ENCODE measurements at places on chromosomes 4 and X. TPM values are rescaled to one million over a fixed set of nuclear protein-coding genes. Genes with fewer than 3 reads are reported as not detected.

- no peak overlapping the region for H3K4me3 ChIP-seq
- no peaks in the 10 kb centered on the region for H3K27me3 ChIP-seq
- no peak overlapping the region for H3K27ac ChIP-seq
These were observed 51.0 kb upstream of the WDR17 start for GRCh38 chr4:176014583-176015108.

- H3K36me3 ChIP-seq: no peaks in the 10 kb centered on the region
- no peak overlapping the region for H3K4me3 ChIP-seq
- no peak for DNase-seq
- H3K4me1 ChIP-seq: no peaks in the 10 kb centered on the region
- no peaks in the 10 kb centered on the region for H3K27me3 ChIP-seq
These were observed 7.8 kb upstream of the HPSE start for GRCh38 chr4:83342476-83342875.

- no peak overlapping the region for H3K4me3 ChIP-seq
- H3K36me3 ChIP-seq: no peaks in the 10 kb centered on the region
- H3K4me1 ChIP-seq: no peaks in the 10 kb centered on the region
- H3K27me3 ChIP-seq: no peaks in the 10 kb centered on the region
These were observed 71.7 kb downstream of the IDS start for GRCh38 chrX:149433451-149433850.

- no peaks in the 10 kb centered on the region for H3K27me3 ChIP-seq
- no peak overlapping the region for H3K4me3 ChIP-seq
- H3K36me3 ChIP-seq: no peaks in the 10 kb centered on the region
- H3K4me1 ChIP-seq: peaks cover 2% of the 10 kb centered on the region
- no peak overlapping the region for H3K27ac ChIP-seq
- no peak for DNase-seq
These were observed 38.0 kb upstream of the GPR78 start for GRCh38 chr4:8541981-8542715.

DNA sequence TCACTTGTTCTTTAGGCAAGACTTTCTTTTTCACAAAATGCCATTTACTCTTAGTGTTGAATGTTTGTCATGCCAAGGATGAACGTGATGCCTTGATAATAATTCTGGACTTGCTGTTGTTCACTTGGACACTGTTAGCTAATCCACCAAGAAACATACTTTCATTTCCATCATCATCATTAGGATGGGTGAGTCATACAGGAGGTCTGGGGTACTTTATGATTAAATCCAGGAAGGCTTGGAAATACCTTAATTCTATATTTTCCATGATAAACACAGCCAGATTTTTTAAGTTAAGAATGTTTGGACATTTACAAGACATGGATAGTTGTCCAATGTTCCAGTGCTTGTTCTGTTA is 260.7 kb upstream of the GIMD1 start:
- no peaks in the 10 kb centered on the region for H3K27me3 ChIP-seq
- H3K36me3 ChIP-seq: no peaks in the 10 kb centered on the region
- DNase-seq: no peak
- no peak overlapping the region for H3K27ac ChIP-seq
- H3K4me1 ChIP-seq: no peaks in the 10 kb centered on the region

DNA sequence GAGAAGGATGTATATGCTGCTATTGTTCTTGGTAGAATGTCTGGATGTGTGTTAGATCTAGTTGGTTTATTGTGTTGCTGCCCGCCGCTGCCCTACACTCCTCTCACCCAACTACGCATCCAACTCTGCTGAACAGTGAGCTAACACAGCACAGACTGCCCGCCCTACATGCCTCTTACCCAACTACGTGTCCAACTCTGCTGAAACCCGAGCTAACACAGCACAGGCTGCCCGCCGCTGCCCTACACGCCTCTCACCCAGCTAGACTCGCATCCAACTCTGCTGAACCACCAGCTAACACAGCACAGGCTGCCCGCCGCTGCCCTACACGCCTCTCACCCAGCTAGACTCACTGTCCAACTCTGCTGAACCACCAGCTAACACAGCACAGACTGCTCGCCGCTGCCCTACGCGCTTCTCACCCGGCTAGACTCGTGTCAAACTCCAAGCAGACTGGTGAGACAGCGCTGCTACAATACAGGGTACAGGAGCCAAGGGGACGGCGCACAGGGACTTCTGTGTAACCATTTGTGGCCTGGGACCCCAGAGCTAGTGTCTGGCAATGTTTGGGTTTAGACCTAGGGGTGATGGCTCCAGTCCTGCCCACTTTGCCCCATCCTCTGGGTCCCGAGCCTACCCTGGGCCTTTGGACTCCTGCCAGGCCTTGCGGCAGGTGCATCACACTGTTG is 11.6 kb upstream of the CTBP1 start:
- H3K27ac ChIP-seq: no peak overlapping the region
- no peak overlapping the region for H3K4me3 ChIP-seq
- no peak for DNase-seq
- no peaks in the 10 kb centered on the region for H3K4me1 ChIP-seq
- no peaks in the 10 kb centered on the region for H3K27me3 ChIP-seq

DNA sequence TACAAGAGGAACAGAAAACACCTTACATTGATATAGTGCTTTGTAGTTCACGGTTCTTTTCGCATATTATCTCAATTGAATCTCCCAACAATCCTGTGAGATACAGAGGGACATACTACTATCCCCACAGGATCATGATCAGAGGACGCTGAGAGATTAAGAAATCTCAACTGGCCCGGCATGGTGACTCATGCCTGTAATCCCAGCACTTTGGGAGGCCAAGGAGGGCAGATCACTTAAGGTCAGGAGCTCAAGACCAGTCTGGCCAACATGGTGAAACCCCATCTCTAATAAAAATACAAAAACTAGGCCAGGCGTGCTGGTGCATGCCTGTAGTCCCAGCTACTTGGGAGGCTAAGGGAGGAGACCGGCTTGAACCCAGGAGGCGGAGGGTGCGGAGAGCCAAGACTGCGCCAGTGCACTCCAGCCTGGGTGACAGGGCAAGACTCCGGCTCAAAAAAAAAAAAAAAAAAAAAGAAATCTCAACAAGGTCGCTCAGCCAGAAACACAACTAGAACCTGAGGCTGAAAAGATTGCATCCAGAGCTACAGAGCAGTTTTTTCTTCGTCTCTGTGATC is 7.4 kb downstream of the APOO start:
- no peaks in the 10 kb centered on the region for H3K27me3 ChIP-seq
- H3K4me1 ChIP-seq: peaks cover 56% of the 10 kb centered on the region
- DNase-seq: no peak
- peak overlapping the region; percentile 62 for H3K27ac ChIP-seq
- H3K36me3 ChIP-seq: no peaks in the 10 kb centered on the region

GRCh38 chr4:173074501-173074946 is 94.1 kb upstream of the GALNT7 start:
- no peak overlapping the region for H3K4me3 ChIP-seq
- H3K27ac ChIP-seq: no peak overlapping the region
- no peaks in the 10 kb centered on the region for H3K36me3 ChIP-seq
- DNase-seq: no peak
- H3K4me1 ChIP-seq: peaks cover 34% of the 10 kb centered on the region
- no peaks in the 10 kb centered on the region for H3K27me3 ChIP-seq

DNA sequence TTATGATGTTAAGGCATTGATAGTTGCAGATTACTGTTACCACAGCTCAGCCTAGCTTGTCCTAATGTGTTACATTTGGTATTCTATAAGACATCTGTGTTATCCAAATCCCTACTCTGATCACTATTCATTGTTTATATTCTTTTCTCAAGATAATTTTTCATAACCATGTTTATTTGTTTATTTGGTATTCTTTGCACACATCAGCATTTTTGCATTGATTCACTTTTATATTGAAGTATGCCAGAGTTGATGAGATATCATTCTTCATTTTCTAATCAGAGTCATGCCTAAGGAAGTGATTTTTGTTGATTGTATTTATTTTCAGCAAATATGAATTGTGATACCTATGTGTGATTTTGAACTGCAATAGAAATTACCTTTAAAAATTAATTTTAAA is 61.2 kb upstream of the PDHA2 start:
- H3K4me3 ChIP-seq: no peak overlapping the region
- no peaks in the 10 kb centered on the region for H3K4me1 ChIP-seq
- no peaks in the 10 kb centered on the region for H3K36me3 ChIP-seq
- H3K27ac ChIP-seq: no peak overlapping the region
- H3K27me3 ChIP-seq: no peaks in the 10 kb centered on the region

DNA sequence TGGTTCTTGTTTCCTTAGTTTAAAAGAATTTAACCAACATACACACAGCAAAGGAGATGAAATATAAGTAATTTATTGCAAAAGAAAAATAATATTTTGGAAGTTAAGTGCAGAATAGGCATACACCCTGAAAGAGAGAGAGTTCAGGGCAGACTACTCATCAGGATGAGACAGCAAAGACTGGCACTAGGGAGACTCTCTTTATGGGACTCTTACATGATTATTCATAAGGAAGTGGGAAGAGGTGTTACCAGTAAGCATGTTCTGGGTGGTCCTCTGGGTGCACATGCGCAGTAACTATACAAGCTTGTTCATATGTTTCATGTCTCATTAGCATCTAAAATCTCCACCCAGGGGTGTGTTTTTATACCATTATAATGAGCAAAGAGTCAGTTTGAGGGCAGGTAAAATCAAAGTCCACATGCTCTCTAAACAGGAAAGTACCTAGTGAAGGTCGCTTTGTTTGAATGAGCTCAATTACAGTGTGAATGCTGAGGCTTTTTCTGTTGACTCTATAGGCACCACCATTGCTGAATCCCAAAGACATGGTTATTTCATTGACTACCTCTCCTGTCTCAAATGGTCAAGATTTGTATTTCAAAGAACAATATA is 38.2 kb upstream of the PRDM5 start:
- no peaks in the 10 kb centered on the region for H3K27me3 ChIP-seq
- H3K27ac ChIP-seq: no peak overlapping the region
- H3K4me3 ChIP-seq: no peak overlapping the region
- no peak for DNase-seq

DNA sequence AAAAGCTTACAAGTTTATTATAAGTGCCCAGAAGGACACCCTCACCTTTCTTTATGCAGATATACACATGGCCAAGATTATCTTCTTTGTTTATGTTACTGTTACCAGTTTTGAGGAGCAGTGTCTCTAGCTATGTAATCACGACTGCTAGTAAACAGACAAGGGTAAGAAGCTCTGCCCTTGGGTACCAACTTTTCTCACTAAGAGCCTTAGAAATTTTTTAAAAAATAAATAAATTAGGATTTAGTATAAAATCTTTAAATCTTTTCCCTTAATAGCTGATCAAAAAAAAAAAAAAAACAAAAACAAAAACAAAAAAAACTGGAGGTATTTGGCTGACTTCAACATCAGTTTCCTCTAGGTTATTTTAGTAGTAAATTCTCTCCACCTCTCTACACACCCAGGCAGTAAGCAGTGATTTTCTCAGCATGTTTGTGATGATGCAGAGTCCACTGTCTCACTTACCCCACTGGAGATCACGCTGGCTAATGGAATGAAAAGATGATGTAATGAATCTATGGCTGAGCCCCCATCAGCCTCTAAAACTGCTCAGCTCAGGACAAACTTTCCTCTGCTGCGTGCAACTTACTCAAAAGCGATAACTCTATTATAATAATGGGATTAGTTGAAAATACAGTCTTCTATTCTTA is 125.9 kb downstream of the FRYL start:
- no peak overlapping the region for H3K27ac ChIP-seq
- no peaks in the 10 kb centered on the region for H3K4me1 ChIP-seq
- no peak overlapping the region for H3K4me3 ChIP-seq

- no peaks in the 10 kb centered on the region for H3K27me3 ChIP-seq
- no peak overlapping the region for H3K27ac ChIP-seq
- no peaks in the 10 kb centered on the region for H3K36me3 ChIP-seq
- no peak for DNase-seq
- H3K4me3 ChIP-seq: no peak overlapping the region
These were observed 567.7 kb downstream of the KCNIP4 start for GRCh38 chr4:21380861-21381260.

DNA sequence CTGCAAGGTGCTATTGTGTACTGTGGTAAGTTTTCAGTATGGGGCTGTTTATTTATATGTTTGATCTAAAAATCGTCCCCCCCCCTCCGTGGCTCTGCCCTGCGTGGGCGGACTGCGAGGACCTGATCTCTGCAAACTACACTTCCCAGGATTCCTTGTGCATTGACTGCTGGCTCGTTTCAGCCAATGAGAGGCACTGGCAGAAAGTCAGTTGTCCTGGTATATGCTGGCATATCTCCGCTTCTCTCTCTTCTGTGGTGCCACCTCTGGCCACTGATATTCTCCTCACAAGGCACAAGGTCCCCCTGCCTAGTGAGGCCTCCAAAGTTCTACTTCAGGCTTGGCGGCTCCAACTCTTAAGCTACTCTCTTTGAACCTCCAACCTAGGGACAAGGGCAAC is 168.8 kb upstream of the ZFP42 start:
- H3K27me3 ChIP-seq: no peaks in the 10 kb centered on the region
- H3K4me1 ChIP-seq: no peaks in the 10 kb centered on the region
- H3K27ac ChIP-seq: no peak overlapping the region

DNA sequence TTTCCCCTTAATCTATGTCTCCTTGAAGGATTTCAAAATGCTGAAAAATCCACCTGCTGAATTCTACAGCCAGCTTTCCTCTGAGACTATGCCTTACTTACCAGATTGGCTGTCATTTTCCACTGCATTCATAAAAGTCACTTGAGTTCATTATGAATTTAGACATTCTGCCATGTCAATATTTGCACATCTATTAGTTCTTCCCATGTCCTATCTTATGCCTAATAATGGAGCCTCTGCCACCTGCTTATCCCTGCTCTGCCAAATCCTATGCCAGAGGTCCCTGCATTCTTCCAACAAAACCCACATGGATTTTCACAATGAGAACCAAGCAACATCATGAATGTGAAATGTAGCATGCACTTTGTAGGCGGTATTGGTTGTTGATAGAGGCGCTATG is 42.6 kb downstream of the GASK1B start:
- H3K4me1 ChIP-seq: no peaks in the 10 kb centered on the region
- no peak overlapping the region for H3K27ac ChIP-seq
- no peak overlapping the region for H3K4me3 ChIP-seq
- no peaks in the 10 kb centered on the region for H3K36me3 ChIP-seq
- no peak for DNase-seq

GRCh38 chr4:123977641-123978081 is 581.1 kb downstream of the SPRY1 start:
- no peak for DNase-seq
- H3K27ac ChIP-seq: no peak overlapping the region
- no peaks in the 10 kb centered on the region for H3K27me3 ChIP-seq
- peaks cover 26% of the 10 kb centered on the region for H3K4me1 ChIP-seq

DNA sequence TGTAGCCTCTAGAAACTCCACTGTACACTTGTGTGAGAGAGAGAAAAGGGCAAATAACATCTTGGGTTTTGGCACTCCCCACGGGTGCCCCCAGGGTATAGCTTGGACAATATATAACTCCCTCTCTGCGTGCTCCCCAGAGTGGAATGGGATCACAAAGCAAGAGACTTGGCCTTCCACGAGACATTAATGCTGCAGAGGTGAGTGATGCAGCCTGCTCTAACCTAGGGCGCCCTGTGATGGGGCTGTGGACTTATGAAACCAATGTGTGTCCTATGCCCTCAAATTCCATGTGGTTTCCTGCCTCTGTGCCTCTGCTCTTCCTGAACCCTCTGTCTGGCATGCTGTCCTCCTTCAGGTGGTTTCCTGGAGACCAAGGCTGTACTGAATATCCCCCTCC is 22.0 kb upstream of the FAM9C start:
- H3K27ac ChIP-seq: no peak overlapping the region
- no peaks in the 10 kb centered on the region for H3K36me3 ChIP-seq
- no peak for DNase-seq
- H3K27me3 ChIP-seq: no peaks in the 10 kb centered on the region

Gene GPR173
- 0.57 TPM for total RNA-seq

Gene PF4V1
- total RNA-seq: not detected

Gene TEX13B
- not detected for total RNA-seq

Gene CT45A8
- total RNA-seq: not detected

Gene HSFX3
- total RNA-seq: not detected

Gene RBMXL3
- not detected for total RNA-seq

Gene ADH6
- not detected for total RNA-seq

All from esophagus squamous epithelium (tissue), 5 donors.